ENCODE measurements at places on chromosomes 6 and 20.
A peak's percentile ranks its signal among the peaks of the same experiment; 100 is the strongest.

GRCh38 chr6:23325065-23325464, 755.7 kb downstream of the HDGFL1 start:
- DNase-seq = no peak

GRCh38 chr20:11906626-11907480, 10.8 kb upstream of the BTBD3 start:
- DNase-seq = no peak

- no peak for DNase-seq
Observed at GRCh38 chr20:18886756-18887155, 73.2 kb downstream of the SCP2D1 start.

- DNase-seq = no peak
Observed at GRCh38 chr6:114158411-114158810, 184.4 kb downstream of the HS3ST5 start.

- DNase-seq = no peak
Observed at GRCh38 chr6:105153676-105154075, 26.1 kb downstream of the POPDC3 start.

GRCh38 chr20:56202493-56203077, 45.9 kb upstream of the MC3R start:
- DNase-seq = peak; percentile 12

DNA sequence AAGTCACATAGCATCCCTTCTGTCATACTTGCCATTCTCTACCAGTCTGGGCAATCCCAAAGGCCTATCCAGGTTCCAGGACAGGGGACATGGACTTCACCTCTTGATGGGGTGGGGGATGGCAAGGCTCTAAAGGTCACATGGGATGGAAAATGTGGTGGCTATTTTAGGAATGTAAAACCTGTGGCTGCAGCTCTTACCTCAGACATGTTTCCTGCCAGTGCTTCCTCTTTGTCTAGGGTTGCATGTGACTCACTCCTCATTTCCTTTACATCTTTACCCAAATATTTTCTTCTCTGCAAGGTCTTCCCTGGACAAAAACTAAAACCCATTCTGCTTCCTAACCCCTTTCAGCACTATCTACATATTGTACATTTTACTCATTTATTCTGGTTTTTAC, 135.7 kb downstream of the BTBD3 start:
- DNase-seq = peak; percentile 84

DNA sequence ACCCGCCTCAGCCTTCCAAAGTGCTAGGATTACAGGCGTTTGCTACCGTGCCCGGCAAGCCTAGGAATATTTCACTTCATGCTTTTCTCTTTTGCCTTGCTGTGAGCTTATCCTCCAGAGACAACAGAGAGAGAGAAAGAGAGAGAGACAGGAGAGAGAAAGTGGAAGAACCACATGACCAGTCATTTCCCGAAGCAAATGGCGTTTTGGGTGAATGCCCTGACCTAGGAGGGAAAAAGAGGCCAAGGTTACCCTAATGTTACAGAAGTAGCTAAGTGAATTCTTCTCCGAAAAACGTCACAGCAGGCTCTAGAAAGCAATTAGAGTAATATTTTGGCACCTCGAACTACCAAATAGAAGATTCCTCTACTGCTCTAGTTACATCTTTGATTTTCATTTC, 9.1 kb downstream of the SGK1 start:
- no peak for DNase-seq

DNA sequence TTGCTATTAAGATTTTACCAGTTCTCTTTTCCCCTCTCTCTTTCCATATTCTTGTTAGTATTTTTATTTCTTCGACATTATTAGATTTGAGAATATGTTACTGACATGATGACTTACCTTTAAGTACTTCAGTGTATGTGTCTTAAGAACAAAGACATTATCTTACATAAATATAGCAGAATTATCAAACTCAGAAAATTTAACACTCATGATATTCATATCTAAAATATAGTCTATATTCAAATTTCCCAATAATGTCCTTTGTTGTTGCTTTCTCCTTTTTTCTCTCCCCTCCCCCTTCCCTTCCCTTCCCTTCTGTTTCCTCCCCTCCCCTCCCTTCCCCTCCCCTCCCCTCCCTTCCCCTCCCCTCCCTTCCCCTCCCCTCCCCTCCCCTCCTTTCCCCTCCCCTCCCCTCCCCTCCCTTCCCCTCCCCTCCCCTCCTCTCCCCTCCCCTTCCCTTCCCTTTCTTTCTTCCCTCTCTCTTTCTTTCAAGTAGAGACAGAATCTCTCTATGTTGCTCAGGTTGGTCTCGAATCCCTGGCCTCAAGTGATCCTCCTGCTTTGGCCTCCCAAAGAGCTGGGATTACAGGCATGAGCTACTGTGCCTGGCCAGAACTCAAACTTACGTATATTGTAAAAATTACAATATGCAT, 56.5 kb downstream of the RSPH3 start:
- DNase-seq = no peak

DNA sequence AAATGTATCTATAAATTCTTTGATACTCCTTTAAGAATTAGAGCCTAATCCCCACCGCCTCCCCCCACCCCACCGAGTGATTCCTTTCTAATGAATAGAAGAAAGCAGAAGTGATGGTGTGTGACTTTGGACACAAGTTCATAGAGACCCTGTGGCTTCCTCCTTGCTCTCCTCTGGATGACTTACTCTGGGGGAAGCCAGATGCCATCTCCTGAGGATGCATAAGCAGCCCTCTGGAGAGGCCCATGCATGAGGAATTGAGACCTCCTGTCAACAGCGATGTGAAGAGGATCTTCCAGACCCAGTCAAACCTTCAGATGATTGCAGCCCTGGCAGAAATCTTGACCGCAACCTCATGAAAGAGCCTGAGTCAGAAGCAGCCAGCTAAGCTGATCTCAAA, 21.1 kb downstream of the AHCY start:
- no peak for DNase-seq

- DNase-seq = no peak
Observed at GRCh38 chr20:19001177-19001576, 187.6 kb downstream of the SCP2D1 start.

DNA sequence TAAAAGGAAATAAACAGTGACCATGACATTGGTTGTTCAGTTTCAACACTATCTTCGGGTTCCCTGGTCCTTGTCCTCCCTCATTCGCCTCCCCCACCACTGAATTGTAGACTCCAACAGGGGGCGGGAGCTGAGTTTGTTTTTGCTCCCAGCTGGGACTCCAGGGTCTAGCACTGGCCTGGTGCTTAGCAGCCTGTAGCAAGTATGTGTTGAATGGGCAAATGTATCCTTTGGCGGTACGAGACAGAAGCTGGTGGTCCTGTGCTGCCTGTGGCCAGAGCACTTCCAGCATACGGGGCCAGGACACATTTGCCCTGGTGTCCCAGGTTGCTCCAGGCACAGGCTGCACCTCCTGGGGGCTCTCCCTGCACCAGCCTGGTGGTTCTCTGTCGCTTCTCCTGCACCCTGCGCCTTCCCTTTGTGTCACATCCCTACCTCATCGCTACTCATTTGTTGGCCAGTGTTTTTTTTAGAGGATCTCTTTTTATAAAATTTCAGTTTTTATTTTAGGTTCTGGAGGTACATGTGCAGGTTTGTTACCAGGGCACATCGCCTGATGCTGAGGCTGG, 40.1 kb downstream of the PHACTR3 start:
- no peak for DNase-seq

DNA sequence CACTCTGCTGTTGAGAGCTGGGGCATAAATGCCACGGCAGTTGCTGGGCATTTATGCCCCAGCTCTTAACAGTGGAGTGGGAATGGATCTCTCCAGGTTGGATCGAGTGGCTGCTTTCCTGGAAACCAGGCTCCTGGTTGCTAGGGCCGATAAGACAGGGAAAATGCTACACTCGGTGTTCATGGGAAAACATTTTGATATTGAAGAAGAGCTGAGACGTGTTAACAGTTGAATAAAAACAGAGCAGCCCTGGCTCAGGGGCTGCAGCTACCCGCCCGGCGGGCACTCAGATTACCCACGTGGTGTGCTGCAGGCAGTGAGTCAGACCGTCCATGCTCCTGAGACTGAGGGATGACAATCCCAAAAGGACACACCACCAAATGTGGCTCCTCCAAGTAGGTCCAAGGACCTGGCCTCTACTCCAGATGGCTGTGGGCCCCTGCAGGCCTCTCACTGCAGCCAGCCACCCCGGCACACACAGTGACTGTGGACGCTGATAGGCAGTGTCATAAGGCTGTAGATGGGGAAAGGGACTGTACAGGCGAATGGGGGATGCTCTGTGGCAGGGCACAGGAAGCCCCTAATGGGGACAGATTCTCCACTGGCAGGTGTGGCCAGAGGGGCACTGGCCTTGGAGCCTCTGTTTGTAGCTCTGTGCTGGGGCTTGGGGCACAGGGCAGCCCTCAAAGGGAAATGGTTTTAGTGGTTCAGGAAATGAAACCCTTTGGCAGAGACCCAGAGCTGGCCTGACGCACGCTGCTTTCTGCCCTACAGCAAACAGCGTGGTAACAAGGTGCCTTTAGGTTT, 237.8 kb downstream of the LY86 start:
- peak; percentile 88 for DNase-seq

GRCh38 chr20:41329435-41330342, 10.9 kb upstream of the LPIN3 start:
- DNase-seq = peak; percentile 68

DNA sequence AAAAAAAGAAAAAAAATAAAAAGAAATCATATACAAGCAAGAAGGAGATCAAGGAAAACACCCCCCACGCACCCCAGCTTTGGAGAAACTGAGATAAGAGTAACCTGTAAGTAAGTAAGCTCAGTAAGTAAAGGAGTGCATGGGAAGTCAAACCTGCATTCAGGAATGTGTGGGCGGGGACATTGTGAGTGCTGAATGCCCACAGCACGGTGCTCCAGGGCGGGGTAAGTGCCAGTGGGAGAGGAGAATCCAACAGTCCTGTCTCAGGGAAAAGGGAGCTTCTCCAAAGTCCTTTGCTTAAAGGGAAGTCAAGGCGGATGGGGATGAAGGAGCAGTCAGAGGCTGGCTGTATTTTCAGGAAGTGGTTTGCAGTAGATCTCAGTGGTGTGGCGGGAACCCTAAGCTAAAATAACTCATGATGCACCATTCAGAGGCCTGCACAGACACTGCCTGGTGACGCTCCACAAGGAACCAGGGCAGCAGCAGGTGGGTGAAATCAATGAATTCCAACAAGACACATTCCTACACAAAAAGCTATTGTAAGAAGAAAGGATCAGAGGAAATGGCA, 368.0 kb downstream of the QKI start:
- DNase-seq = no peak

- DNase-seq = no peak
Observed at GRCh38 chr6:15511248-15512125, 151.3 kb downstream of the DTNBP1 start.

- DNase-seq = no peak
Observed at GRCh38 chr20:17228624-17229061, 1.8 kb downstream of the PCSK2 start.

DNA sequence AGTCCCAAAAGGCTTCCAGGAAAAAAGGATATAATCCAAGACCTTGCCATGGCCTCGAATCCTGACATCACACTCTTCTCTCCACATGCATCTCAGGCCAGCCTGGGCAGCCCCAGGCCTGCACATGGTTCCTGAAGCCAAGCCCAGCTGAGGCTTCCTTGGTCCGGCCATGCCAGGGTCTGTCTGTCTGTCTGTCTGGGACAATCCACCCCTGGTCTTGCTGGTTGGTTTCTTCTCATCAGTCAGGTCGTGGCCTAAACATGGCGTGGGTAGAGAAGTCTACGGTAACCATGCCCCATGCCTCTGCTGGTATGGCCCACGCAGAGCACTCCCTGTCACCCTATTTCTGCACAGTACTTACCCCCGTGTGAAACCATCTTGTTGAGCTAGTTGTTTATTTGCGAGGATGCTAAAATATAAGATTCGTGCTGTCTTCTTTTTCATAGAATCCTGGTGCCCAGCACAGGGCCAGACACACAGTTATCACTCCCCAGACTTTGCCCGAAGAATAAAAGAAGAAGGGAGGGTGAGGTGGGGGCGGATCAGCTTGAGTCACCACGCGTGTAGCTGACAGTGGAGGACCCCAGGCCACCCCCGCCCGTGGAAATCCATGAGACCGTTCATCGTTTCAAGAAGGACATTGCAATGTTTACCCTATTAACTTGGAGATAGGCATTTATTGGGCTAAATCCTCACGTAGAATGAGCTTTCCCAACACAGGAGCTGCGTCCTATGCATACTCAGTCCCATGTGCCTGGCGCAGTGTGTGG, 107.2 kb downstream of the RNASET2 start:
- no peak for DNase-seq

DNA sequence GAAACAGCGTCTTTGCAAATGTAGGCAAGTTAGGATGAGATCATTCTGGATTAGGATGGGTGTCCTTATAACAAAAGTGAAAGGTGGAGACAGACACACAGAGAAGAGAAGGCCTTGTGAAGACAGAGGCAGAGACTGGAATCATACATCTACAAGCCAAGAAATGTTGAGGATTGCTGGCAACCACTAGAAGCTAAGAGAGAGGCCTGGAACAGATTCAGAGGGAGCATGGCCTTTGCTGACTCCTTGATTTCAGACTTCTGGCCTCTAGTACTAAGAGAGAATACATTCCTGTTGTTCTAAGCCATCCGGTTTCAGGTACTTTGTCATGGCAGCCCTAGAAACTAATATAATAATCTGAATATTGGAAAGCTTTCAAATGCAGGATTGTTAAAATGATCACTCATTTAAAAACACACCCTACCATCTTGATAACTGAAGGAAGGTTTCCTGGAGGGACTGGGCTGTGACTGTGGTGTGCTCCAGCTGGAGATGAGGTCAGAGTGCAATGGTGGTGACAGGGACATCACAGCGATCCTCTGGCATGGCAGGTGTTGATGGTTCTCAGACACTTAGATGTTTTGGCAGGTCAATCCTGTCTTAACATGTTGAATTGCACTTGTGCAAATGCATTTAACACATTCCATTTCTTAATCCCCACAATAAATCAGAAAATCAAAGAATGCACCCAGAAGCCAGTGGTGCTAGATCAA, 25.1 kb downstream of the CD83 start:
- no peak for DNase-seq

GRCh38 chr20:44354979-44355497, 461 bp upstream of the HNF4A start:
- no peak for DNase-seq

DNA sequence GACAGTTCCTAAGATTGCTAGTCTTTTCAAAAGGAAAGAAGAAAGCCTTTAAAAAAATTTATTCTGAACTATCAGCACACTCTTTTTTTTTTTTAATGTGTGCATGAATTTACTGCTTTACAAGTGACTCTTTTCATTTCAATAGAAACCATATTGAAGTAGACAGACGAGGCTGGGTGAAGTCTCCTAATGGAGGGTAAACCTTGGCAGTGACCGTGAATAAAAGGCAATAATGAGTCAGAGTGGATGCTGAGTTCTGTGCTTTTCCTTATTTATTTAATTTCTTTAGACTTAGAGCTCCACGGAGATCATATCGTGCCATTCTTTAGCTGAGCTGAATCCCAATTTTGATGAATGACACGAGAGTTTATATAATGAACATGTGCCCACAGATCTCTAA, 196.9 kb downstream of the PRL start:
- no peak for DNase-seq

Data from MM.1S (cell line).